HFFc6 (cell line): ENCODE measurements at places on chromosomes 4 and X.

DNA sequence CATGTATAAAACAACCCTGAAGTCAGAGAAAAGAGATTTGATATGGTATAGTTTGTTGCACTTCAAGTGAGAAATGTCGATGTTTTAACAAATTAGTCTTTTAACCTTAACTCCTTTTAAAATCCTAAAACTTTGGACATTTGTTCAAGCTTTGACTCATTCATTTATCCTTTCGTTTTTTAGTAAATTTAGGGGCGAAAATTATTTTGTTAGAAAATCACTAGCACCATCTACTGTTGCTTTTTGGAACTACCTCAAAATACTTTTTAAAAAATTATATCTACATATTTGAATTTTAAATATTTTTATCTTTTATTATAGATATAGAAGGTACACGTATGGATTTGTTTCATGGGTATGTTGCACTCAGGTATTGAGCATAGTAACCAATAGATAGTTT lies 165.1 kb upstream of the POF1B start:
- DNase-seq, result no peak

DNA sequence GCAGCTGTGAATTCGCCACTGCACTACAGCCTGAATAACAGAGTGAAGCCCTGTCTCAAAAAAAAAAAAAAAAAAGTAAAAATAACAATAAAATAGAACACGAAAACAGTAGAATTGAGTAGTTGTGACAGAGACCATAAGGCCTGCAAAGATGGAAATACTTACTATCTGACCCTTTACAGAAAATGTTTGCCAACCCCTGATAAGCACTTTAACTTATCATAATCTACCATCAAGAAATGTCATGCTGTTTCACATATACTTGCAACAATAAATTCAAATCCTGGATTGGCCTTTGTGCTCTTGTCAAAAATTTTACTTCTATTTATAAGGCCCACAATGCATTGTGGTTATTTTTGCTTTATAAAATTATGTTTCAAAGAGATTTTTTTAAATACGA lies 75.5 kb downstream of the ING2 start:
- no peak for DNase-seq

- no peak for DNase-seq
These were observed 5.0 kb downstream of the OPRPN start for GRCh38 chr4:70402762-70403161.

DNA sequence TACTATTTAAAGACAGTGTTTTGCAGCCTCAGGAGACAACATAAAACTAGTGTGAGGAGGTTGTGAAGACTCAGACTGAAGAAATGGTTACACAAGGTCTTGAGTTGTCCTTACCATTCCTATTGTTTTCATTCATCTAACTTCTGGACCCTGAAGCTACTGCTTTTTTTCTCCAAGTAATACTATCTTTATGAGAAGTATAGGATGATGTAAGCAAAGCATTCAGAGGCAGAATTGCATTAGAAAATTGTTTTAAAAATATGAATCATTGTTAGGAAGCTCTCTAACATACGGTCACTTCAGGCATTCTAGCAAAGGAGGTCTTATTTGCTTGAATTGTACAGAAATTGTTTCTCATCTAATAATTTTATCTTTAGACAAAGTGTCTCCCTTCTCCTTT lies 357.8 kb downstream of the TLL1 start:
- DNase-seq, result no peak

- peak; percentile 64 for DNase-seq
These were observed 102.4 kb upstream of the MAML3 start for GRCh38 chr4:140256335-140256734.
